ENCODE measurements at places on chromosomes 1 and 21. TPM values are rescaled to one million over a fixed set of nuclear protein-coding genes. Genes with fewer than 3 reads are reported as not detected.

Gene TDRD5
- not detected for total RNA-seq

Gene KRTAP12-2
- not detected for total RNA-seq

Gene TRNP1
- total RNA-seq: 3.1 TPM

Gene TRIM58
- total RNA-seq: 2.8 TPM

Gene MROH9
- not detected for total RNA-seq

Gene ALPL
- total RNA-seq: 125 TPM

Gene CDCA8
- 4.8 TPM for total RNA-seq

Gene SPRR4
- not detected for total RNA-seq

Gene FTCD
- total RNA-seq: not detected

Gene CFAP107
- total RNA-seq: not detected

Gene OR2T2
- total RNA-seq: 0.51 TPM

Gene IL23R
- total RNA-seq: 1.0 TPM

Gene RGS16
- total RNA-seq: 24.2 TPM

Gene CD101
- 4.4 TPM for total RNA-seq

Gene HMCN1
- total RNA-seq: 19.7 TPM

Gene DMRTA2
- total RNA-seq: not detected

Gene C1orf94
- total RNA-seq: not detected

Gene CHIA
- not detected for total RNA-seq

Gene ZNF670
- total RNA-seq: 3.7 TPM

Gene CNIH3
- total RNA-seq: 2.6 TPM

Gene TRPM2
- total RNA-seq: 35.3 TPM

Gene CRYAA
- total RNA-seq: not detected

Gene HRNR
- not detected for total RNA-seq

Data from spleen (tissue), 13 donors.